ENCODE measurements at places on chromosomes 13 and 19.
A peak's percentile ranks its signal among the peaks of the same experiment; 100 is the strongest.

GRCh38 chr13:96898212-96898611, 96.1 kb downstream of the OXGR1 start:
- DNase-seq, result no peak

- no peak for DNase-seq
Measured at GRCh38 chr13:109427148-109427547, 359.2 kb downstream of the IRS2 start.

GRCh38 chr13:64130600-64130999, 2715.0 kb upstream of the PCDH20 start:
- no peak for DNase-seq

GRCh38 chr13:66139250-66139649, 1090.9 kb downstream of the PCDH9 start:
- DNase-seq, result no peak

DNA sequence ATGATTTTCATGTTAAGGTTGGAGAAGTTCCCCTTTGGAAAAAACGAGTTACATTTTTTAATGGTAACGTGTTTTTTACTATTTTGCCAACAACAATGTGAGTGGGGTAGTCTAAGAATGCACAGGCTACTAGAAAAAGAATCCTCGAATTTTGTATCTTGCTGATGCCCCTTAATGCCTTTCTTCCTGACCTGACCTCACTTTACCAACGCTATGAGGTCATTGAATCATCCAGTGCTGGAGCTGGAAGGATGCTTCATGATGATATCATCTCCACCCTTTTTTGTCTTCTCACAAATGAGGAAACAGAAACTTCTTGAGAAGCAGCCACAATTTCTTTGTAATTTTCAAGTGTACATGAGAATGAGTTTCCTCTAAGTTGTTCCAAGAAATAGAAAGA, 8.2 kb upstream of the UBL3 start:
- no peak for DNase-seq

DNA sequence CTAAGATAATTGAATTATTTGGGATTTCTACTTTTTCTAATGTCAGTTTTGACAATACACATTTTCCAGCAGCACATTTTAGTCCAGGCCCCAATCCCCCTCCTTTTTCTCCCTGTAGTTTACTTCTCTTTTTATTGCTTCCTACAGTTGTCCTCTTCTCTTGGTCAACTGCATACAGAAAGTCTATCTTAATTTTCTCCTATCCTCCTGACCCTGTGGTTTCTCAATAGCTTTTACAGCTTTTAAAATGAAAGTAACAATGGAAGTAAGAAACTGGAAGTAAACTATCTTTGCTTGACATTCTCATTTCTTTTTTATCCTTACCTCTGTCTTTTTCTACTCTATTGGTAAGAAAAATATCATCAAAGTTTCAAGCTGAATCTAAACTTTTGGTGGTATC, 106.5 kb upstream of the OXGR1 start:
- DNase-seq, result peak; percentile 32

DNA sequence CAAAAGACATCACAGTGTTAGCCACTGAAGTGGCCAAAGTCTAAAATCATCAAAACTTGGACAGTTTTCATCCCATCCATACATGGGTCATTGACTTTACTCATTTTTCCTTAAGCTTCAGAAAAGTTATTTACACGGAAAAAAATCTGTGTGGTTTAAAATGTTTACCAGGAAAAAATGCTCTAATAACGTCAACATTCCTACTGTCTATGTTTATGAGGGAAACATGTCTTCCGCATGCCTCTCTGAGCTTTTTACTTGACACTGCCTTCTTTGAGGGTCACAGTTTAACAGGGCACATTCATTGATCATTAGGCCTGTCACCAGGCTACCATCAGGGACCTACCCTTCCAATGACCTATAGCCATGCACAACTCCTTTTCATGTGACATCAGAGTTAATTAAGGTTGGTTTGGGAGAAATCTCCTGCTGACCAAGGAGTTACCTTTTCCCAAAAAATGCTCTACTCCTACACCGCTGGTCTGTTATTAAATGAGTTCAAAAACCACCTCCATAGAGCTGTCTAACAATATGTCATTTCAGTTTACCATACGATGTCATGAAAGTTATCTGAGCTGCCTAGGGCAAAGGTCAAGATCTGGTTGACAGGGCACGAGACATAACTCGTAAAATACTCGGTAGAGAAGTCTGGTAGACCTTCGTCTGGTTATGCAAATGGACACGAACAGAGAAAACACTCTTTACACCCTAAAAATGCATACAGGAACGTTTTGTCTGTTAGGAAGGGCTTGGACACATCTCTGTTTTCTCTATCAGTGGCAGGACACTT, 17.8 kb downstream of the FLT1 start:
- DNase-seq, result no peak

DNA sequence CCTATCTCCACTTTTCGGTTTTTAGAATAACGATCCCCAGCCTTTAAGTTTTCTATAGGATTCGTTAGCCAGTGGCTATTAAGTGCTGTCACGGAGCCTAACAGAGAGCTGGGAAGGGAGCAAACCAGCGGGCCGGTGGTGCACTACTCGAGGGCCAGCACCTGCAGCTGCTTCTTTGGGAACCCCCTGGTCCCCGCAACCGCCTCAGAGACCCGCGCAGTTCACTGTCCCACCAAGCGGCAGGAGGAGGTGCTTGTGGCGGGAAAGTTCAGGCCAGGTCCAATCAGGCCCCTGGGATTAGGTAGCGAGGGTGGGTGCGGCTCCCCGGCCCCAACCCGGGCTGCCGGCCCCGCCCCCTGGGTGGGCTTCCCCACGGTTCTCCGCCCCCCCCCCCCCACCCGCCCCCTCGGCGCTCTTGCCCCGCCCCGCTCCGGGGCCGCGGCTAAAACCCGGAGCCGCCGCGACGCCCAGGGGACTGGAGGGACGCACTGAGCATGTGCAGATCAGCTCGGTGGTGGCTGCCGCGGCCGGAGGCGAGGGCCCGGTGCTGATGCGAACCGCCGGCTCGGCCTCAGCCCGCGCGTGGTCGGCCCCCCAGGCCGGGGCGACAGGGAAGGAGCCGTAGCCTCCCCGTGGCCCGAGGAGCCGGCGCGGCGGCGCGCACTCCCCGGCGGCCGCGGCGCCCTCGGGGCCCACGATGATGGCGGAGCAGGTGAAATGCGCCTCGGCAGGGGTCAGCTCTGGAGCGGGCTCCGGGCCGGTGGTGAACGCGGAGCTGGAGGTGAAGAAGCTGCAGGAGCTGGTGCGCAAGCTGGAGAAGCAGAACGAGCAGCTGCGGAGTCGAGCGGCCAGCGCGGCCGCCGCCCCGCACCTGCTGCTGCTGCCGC, at the start of gene SLAIN1:
Gene SLAIN1, plus strand, starts transcription at position 471 of the 887 bp plus-strand sequence. Its CDS starts 227 bp downstream, at position 698.
- DNase-seq, result peak; percentile 27

DNA sequence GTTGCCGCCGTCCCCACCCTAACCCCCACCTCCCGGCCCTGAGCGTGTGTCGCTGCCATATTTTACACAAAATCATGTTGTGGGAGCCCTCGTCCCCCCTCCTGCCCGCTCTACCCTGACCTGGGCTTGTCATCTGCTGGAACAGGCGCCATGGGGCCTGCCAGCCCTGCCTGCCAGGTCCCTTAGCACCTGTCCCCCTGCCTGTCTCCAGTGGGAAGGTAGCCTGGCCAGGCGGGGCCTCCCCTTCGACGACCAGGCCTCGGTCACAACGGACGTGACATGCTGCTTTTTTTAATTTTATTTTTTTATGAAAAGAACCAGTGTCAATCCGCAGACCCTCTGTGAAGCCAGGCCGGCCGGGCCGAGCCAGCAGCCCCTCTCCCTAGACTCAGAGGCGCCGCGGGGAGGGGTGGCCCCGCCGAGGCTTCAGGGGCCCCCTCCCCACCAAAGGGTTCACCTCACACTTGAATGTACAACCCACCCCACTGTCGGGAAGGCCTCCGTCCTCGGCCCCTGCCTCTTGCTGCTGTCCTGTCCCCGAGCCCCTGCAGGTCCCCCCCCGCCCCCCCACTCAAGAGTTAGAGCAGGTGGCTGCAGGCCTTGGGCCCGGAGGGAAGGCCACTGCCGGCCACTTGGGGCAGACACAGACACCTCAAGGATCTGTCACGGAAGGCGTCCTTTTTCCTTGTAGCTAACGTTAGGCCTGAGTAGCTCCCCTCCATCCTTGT, 6.4 kb downstream of the YIPF2 start:
- no peak for DNase-seq

DNA sequence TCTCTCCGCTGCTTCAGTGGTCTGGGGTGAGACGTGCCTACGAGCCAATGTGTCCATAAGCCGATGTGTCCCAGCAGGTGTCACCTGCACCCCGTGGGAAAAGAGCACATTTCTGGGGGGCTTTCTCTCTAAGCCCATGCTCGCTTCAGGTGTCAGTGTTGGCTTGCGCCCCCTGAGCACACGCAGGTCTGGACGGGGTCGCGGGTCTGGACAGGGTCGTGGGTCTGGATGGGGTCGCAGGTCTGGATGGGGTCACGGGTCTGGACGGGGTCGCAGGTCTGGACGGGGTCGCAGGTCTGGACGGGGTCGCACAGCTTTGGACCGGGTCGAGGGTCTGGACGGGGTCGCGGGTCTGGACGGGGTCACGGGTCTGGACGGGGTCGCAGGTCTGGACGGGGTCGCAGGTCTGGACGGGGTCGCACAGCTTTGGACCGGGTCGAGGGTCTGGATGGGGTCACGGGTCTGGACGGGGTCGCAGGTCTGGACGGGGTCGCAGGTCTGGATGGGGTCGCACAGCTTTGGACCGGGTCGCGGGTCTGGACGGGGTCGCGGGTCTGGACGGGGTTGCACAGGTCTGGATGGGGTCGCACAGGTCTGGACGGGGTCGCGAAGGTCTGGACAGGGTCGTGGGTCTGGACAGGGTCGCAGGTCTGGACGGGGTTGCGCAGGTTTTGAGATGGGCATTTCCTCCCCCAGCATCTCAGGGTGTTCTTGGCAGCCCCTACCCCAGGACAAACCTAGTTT, 24.5 kb upstream of the TFDP1 start:
- no peak for DNase-seq

DNA sequence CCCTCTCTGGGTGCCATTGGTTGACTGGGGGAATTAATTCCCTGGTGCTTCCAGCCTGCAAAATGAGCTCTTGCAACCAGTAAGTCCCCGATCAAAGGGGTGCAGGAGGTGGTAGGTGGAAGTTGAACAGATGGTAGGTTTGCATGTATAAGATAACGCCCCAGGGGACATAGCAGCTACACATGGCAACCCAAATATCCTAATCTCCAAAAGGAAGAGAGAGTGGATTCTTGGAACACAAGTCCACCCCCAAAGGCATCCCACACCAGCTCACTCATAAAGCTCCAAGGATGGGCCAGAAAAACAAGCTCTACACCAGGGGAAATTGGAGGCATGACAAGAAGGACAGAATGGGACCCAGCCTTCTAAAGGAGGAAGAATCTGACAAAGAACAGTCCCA, 4.8 kb downstream of the CD209 start:
- DNase-seq, result no peak

DNA sequence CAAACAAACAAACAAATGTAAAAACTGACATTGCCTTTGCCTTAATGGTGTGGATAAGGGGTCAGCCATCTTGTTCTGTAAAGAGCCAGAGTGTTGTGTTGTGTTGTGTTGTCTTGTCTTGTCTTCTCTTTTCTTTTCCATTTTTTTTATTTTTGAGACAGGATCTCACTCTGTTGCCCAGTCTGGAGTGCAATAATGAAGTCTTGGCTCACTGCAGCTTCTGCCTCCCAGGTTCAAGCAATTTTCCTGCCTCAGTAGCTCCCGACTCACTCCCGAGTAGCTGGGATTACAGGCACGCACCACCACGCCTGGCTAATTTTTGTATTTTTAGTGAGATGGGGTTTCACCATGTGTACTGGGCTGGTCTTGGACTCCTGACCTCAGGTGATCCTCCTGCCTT, 27.8 kb downstream of the TIMM13 start:
- no peak for DNase-seq

Measured in CD14-positive monocyte (primary cell).